ENCODE measurements at places on chromosomes 6 and 20. TPM values are rescaled to one million over a fixed set of nuclear protein-coding genes. Genes with fewer than 3 reads are reported as not detected.

DUSP15 gene
- total RNA-seq: 0.38 TPM

BFSP1 gene
- 0.10 TPM for total RNA-seq

C20orf141 gene
- not detected for total RNA-seq

SRSF6 gene
- total RNA-seq: 71.6 TPM

COL11A2 gene
- total RNA-seq: 0.55 TPM

BANF2 gene
- total RNA-seq: not detected

TRDN gene
- total RNA-seq: not detected

MEI4 gene
- 0.10 TPM for total RNA-seq

GDAP1L1 gene
- total RNA-seq: not detected

SLC22A16 gene
- not detected for total RNA-seq
